ENCODE measurements at places on chromosomes 5 and 9. TPM values are rescaled to one million over a fixed set of nuclear protein-coding genes. Genes with fewer than 3 reads are reported as not detected.
A peak's percentile ranks its signal among the peaks of the same experiment; 100 is the strongest.

DNA sequence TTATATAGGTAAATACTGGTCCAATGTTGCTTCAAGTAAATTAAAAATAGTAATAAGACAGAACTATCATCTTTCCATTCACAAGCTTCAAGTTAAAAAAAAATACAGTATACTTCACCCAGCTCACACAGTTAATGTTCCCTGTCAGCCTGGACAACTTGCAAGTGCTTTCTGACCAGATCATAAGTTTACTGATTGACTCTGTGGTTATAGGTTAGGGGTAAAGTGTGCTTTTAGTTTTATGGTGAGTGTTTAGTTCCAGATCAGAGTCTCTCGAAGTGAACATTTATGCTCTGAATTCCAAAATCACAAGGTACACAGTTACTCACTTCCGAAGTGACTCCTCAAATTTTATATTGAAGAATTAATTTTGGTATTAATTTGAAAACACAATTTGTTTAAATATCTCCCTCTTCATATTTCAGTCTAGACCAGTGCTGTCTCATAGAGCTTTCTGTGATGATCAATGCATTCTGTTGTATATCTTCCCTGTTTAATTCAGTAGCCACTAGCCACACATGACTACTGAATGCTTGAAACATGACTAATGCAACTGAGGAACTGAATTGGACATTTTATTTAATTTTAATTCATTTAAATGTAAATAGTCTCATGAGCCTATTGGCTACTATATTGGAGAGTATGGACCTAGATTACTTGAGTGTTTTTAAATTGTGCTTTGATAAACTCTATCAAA, 90.7 kb downstream of the MEF2C start:
- no peak for ATAC-seq

- peak; percentile 97 for ATAC-seq
These were observed 209.2 kb upstream of the PAPPA start for GRCh38 chr9:115944166-115944948.

DNA sequence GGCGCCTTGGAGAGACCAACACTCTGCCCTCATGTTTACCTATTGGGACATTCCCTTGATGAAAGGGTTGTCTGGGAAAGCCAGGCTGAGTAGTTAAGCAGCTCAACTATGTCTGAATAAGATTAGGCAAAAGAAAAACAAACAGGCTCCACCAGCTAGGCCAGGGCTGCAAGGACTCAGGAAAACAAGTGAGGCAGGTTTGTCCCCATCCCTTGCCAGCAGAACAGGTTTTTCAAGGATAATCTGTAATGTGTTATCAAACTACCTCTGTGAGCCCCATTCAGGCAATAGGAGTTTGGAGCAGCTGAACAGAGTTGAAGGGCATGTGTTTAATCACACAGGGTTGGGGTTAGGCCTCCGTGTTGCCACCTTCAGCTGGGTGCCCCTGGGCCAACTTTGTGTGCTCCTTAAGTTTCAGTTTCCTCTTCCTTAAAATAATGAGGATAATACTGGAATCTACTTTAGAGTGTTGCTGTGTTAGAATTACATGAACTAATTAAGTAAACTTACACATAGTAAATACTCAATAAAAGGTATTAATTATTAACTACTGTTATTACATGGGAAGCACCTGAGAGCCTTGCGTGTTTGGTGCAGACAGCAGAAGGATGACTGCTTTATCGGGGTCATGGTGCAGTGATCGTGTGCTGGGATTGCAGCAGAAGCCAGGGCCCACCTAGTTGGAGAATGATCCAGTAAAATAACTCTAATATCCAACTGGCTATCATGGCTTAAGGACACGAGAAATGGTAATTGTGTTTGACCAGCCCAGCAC, 72.1 kb upstream of the ATP10B start:
- ATAC-seq = no peak

Gene RFESD
- 2.2 TPM for total RNA-seq

Gene ZCCHC7
- total RNA-seq = 12.1 TPM

GRCh38 chr5:53318303-53318702, 162.1 kb upstream of the FST start:
- no peak for ATAC-seq

- no peak for ATAC-seq
These were observed 5.8 kb upstream of the ST6GALNAC6 start for GRCh38 chr9:127905004-127905728.

Gene ADAMTSL2
- 2.3 TPM for total RNA-seq

GRCh38 chr5:72141440-72142355, 34.4 kb downstream of the MAP1B start:
- ATAC-seq = peak; percentile 52

GRCh38 chr5:91956738-91957137, 573.6 kb upstream of the ARRDC3 start:
- no peak for ATAC-seq

- ATAC-seq = peak; percentile 20
These were observed 40.8 kb upstream of the GLRX start for GRCh38 chr5:95863383-95863757.

- no peak for ATAC-seq
These were observed 162.9 kb downstream of the NXNL2 start for GRCh38 chr9:88697764-88698432.

Gene LOX
- 2.8 TPM for total RNA-seq

Gene PCDHGA1
- total RNA-seq = 0.67 TPM

Gene KIAA0825
- total RNA-seq = 7.9 TPM

Gene TAF11L6
- total RNA-seq = not detected

GRCh38 chr5:141760193-141760592, 78.2 kb upstream of the ARAP3 start:
- ATAC-seq = no peak

- ATAC-seq = no peak
These were observed 250.4 kb downstream of the RFK start for GRCh38 chr9:76143834-76144233.

GRCh38 chr5:120382833-120383232, 81.3 kb upstream of the PRR16 start:
- ATAC-seq = no peak

Gene SLC45A2
- not detected for total RNA-seq

Gene FOXD4L6
- total RNA-seq = not detected

GRCh38 chr9:135551031-135551430, 5.1 kb downstream of the OBP2A start:
- ATAC-seq = no peak

Gene DHX29
- total RNA-seq = 33.0 TPM

DNA sequence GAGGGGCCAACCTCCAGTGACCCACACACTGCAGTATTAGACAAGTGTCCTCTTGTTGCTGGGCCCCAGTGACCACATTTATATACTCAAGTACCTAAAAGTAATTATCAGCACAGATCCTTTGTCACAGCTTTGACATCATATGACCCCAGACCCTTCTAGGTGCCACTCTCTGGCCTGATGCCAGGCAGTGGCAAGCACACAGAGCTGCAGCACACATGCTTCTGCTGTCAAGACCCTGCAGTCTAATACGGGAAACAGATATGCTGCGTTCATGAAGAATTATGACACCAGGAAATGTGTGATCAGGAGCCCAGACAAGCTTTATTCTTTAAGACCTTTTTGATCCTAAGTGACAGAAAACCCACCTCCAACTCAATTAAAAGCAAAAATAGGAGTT, 63.8 kb upstream of the AFAP1L1 start:
- no peak for ATAC-seq

- ATAC-seq = no peak
These were observed 38.7 kb upstream of the COL15A1 start for GRCh38 chr9:98905015-98905414.

DNA sequence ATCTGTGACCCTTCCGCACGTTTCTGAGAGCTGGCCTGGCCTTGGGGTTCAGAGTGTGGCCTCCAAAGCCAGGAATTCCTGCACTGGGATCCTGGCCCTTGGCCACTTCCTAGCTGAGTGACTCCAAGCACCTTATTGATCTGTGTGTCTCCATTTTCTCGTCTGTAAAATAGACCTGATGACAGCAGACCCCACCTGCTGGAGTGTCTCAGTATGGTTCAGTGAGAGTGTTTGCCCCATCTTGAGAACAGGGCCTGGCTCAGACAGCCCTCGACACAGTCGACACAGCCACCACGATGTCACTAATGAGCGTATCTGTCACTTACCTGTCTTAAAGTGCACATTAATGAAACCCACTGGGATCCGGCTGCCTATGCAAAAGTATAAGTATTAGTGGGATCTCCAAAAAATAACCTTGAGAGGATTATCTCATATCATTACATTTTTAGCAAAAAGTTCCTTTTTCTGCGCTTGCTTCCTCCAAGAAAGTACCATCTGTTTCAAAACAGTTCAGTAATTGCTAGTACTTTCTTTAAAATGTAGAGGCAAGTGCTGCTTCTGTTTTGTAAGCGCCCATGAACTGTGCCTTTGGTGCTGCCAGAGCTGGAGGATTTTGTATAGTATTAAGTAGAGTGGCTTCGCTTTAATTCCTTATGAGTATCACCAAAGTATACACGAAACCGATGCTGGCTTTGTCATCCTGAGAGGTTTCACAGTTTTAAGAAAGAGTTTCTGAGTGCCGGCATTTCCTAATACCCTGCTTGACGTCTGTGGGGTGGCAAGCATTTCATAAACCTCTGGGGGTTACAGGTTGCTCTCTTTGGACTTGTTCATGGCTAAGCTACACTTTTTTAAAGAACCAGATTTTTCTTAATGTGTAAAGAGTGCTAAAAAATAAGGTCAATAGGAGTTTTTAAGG, 31.7 kb downstream of the UBE2QL1 start:
- ATAC-seq = no peak

DNA sequence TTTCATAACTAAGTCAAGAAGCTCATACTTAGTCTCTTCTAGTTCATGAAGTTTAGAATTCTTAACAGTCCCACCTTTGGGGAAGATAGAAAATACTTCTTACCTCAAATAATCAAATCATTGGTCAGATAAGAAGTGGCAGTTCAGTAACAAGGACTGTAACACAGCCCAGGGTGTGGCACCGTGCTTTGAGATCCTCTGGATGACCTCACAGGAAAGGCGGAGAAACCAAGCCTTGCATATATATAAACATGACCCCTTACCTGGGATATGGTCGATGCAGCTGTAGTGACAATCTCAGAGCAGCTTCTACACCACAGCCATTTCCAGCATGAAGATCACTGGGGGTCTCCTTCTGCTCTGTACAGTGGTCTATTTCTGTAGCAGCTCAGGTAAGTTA, at the start of gene SPINK7:
Gene SPINK7 (plus strand): TSS at position 271 of the 400 bp plus-strand sequence. CDS start 61 bp downstream, at position 332.
- ATAC-seq = no peak

Gene GPX3
- 3,141 TPM for total RNA-seq

GRCh38 chr9:120377268-120378159, 202.5 kb downstream of the CDK5RAP2 start:
- no peak for ATAC-seq

GRCh38 chr5:36950586-36951457, 74.3 kb downstream of the NIPBL start:
- no peak for ATAC-seq

DNA sequence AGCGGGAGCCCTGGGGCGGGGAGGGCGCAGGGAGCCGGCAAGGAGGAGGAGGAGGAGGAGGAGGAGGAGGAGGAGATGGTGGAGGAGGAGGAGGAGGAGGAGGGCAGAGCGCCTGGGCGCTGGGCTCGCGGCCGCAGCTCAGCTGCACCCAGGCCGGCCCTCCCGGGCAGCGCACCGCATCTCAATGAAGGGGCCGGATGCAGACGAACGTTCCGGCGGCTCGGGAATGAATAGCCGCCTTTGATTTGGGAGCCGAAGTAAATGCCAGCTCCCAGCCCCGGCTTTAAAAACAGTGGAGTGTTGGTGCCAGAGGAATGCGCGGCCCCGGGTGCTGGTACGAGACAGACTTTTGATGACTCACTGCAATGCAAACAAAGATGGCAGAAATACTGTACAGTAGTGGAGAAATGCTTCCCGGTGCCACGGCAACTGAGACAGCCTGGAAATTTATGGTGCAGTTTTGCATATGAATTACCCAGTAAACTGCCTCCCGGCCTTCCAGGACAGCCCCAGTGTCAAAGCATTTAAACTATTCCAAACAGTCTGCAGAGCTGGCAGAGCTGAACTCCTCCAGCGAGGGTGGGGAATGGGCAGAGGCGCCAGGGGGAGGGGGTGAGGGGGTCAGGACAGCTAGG, 43.1 kb downstream of the NACC2 start:
- peak; percentile 70 for ATAC-seq

- ATAC-seq = no peak
These were observed at the start of gene PCDHB3 for GRCh38 chr5:141100243-141100805. Gene PCDHB3, plus strand, starts transcription at chr5:141100473. Its CDS starts 177 bp downstream, at chr5:141100650.

DNA sequence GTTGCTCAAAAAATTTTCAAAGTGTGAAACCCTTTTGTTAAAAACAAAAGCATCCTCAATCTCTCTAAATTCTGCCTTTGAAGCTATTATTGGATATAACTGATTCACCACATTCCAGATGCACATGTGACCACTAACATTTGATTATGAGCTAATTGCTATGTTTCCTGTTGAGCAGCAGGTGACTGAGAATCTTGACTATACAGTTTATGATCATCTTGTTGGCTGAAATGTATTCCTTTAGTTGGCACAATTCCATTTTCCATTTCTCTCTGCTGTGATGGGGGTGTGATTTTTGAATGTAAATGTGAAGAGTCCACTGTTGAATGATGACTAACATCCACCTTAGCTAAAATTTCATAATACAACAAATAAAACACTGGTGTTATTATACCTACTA, 10.7 kb downstream of the LYSMD3 start:
- no peak for ATAC-seq

DNA sequence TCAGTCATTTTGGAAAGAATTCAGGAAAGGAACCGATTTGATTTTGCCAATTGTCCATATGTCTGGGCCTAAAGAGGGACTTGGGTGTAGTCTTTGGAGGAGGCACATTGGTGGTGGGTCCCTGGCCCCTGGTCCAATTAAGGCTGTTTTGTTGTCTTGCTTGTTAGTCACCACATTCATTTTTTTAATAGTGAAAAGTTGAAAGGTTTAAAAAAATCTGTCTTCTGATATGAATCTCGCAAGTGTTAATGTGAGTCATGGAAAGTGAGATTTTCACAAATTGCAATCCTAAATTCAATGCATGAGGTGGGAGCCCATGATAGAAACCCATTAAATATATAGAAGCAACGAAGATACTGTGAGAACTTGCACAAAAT, 165.9 kb upstream of the OTULINL start:
- ATAC-seq = no peak

Gene TRIM7
- total RNA-seq = 4.4 TPM

Gene NUTM2F
- not detected for total RNA-seq

DNA sequence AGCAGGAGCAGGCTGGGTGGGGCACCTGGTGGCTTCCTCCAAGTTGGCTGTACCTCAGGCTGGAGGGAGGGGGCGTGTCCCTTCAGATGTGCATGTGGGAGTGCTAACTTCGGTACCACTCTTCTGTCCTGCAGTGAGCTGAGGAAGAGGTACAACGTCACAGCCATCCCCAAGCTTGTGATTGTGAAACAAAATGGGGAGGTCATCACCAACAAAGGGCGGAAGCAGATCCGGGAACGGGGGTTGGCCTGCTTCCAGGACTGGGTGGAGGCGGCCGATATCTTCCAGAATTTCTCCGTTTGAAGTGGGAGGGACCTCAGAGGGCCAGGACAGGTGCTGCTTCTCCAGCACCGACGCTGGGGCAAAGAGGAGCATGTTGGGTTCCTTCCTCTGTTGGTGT, 9.3 kb downstream of the NXNL2 start:
- no peak for ATAC-seq
